ENCODE measurements at places on chromosomes 2 and 18.

DNA sequence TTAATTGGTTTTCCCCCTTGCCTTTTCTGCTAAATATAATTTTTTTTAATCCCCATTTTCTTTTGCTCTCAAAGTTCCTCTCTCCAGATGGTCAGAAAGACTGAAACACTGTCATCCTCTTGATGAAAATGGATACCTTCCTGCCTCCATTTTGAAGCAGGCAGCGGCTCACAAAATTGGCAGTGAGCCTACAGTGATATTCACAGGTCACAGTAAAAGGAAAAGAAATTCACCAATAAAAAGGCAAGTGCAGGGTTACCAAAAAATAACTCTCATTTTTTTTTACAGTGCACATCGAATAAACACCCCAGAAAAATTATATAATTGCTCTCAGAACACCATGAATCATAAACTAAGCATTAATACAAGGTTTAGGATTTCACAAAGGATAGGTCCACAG lies 307.5 kb downstream of the TCF4 start:
- DNase-seq = peak; percentile 10

- DNase-seq = no peak
These were observed 71.4 kb upstream of the TMEM87B start for GRCh38 chr2:111983478-111984212.

- no peak for DNase-seq
These were observed 31.5 kb upstream of the REG3A start for GRCh38 chr2:79191081-79191480.

- no peak for DNase-seq
These were observed 15.5 kb upstream of the ATG16L1 start for GRCh38 chr2:233235977-233236376.

DNA sequence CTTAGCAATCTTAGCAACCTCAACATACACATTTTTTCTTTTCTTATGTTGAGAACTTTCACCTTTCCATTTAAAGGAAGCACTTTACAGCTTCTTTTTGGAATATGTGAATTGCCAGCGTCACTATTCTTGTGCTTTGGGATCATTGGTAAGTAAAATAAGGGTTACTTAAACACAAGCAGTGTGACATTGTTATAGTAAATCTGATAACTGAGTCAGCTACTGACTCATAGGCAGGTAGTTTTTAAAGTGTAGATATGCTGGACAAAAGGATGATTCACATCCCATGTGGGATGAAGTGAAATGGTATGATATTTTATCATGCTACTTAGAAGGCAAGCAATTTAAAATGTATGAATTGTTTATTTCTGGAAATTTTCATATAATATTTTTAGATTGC lies 637.2 kb downstream of the DCDC2C start:
- no peak for DNase-seq

DNA sequence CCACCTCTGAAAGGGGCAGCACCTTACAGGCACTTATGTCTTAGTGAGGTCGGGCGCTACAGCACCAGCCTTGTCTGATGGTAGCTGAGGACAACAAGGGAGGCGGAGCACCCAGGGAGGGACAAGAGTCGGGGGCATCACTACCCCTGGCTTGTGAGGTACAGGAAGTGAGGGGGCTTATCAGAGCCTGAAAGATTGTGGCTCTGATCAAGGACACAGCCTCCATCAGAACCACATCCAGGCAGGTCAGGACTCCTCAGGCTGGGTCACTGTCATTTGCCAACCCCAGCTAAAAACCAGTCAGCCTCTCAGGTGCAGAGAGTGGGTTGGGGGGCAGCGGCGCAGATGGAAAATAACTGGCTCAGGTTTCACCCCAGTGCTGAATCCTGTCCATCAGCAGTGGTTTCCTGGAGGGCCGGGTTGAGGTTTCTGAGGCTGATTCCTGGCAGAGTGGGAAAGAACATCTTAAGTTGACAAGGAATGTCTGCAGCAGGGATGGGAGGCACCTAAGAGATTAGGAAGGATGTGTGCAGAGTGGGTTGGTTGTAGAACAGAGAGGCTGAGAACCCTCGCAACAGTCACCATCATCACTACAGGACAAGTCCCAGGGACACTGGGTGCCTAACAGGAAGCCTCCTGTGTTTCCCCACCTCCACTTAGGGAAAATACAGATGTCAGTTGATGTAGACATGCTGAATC lies 45.3 kb downstream of the FBLN7 start:
- no peak for DNase-seq

- DNase-seq = no peak
These were observed 4.2 kb downstream of the TFPI start for GRCh38 chr2:187549951-187550555.

GRCh38 chr18:44039826-44040225 lies 640.9 kb upstream of the SETBP1 start:
- no peak for DNase-seq

DNA sequence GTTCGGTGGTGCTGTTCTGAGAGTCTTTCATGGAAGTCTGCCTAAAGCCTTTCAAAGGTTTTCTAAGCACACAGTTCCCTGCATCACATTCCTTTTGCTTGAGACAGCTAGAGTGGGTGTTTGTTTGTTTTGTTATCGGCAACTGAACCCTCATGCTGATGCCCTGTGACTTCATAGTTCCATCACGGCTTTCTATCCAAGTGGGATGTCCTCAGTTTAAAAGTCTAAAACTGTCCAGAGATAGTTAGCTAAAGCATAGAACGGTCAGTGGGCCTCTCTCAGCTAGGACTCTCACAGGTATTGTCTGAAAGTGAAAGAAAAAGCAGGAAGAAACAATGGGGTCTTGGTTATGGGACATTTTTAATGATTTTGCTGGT lies 337.3 kb downstream of the OSR1 start:
- DNase-seq = no peak

- no peak for DNase-seq
These were observed 17.1 kb downstream of the GYPC start for GRCh38 chr2:126672980-126673605.

- DNase-seq = no peak
These were observed 232.7 kb downstream of the MBD2 start for GRCh38 chr18:53991805-53992204.

DNA sequence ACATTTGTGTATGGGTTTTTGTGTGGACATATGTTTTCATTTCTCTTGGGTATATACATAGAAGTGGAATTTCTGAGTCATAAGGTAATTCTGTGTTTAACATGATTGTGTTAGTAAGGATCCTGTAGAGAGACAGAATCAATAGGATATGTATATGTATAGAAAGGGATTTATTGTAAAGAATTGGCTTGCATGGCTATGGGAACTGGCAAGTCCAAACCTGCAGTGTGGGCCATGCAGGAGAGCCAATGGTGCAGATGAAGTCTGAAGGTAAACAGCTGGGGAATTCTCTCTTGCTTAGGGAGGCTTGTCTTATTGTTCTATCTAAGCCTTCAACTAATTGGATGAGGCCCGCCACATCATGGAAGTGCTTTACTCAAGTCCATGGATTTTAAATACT lies 39.2 kb upstream of the IL1R2 start:
- DNase-seq = no peak

Measured in NCI-H345 (cell line).